ENCODE measurements at places on chromosomes 4 and X.

GRCh38 chr4:17168571-17168970 is 270.1 kb upstream of the LDB2 start:
- DNase-seq, result peak; percentile 49

GRCh38 chr4:56128213-56128612 is 179.5 kb downstream of the CEP135 start:
- DNase-seq, result peak; percentile 89

DNA sequence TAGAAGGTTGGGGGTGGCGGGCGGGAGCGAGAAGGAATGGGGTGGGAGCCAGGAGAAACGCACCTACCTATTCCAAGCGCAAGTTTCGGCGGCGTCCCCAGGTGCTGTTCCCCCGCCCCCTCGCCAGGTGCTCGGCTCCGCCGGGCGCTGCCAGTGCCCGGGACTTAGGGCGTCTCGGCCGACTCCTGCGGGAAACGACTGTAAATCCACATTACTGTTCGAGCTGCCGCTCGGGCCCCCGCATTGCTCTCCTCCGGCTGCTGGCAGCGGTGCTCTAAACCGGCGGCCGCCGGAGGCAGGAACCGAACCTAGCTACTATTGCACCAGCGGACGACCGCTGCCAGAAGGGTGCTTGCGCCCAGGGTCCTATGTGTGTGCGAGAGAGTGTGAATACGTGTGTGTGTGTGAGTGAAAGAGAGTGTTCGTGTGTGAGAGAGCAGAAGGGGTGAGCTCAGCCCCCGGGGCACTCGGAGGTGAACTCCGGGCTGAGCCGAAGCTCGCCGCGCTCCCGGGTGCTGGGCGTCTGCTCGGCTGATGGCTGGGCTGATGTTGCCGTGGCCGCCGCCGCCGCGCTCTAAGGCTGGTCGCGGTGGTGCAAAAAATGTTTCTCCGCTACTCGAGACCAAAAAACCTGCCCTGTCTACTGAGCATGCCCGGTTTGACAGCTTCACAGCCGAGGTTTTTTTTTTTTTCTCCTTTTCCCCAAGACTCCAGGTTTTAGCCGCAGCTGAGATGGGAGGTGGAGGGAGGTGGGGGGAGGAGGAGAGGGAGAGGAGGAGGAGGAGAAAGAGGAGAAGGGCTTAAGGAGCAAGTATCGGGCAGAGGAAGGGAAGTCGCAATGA is 115.7 kb upstream of the TEX13C start:
- DNase-seq, result no peak

DNA sequence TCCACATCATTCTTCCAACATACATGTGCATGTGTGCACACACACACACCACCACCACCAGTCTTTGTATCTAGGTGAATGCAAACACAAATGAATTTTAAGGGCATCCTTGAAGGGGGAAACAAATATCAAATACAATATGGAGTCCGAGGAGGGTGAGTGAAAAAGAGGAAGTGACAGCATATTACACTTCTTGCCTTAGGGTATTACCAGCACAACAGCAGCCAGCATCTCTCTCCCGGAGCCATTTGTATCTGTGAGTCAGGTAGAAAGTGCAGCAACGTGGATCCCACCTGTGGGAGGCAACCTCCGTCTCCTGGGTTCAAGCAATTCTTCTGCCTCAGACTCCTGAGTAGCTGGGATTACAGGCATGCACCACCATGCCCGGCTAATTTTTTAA is 483.2 kb downstream of the SMARCA1 start:
- no peak for DNase-seq

DNA sequence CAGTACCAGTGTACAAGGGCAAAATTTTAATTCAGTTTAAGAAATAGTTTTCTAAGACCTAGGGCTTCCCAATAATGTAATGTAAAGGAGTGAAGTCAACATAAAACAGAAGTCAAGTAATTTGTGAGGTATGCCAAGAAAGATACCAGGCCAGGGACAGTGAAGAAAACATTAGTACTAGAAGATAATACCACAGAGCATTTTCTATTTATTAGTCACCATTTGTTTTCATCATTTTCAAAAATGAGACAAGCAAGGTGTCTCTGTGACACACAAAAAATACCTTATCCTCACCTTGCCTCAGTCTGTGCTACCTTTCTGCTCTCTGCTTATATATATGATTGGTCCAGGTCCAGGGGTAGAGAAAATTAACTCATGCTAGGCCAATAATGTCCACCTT is 46.8 kb downstream of the VEGFC start:
- DNase-seq, result no peak

DNA sequence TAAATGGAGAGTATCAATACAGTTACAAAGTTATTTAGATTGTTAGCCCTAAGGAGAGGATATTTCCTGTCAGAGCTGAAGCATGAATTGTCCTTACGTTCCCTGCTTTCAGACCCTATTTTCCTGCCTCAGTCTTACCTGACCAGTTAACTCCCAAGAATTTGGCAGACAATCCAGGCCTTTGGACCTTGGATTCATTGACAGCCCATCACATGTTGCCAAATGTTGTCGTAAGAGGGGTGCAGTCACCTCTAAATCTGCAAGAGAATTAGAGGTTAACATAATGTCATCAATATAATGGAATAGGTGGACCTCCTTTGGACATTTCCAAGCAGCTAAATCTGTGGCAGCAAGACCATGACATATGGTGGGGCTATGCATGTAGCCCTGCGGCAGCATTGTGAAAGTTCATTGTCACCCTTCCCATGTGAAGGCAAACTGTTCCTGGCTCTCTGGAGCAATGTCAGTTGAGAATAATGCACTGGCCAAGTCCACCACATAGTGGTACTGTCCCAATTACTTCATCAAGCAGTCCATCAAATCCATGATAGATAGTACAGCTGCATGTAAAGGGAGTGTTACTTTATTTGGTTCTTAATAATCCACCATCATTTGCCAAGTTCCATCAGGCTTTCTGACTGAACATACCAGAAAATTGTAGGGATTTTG is 1137.0 kb upstream of the POU3F4 start:
- DNase-seq, result no peak

GRCh38 chr4:23855912-23856605 is 33.8 kb downstream of the PPARGC1A start:
- DNase-seq, result no peak

DNA sequence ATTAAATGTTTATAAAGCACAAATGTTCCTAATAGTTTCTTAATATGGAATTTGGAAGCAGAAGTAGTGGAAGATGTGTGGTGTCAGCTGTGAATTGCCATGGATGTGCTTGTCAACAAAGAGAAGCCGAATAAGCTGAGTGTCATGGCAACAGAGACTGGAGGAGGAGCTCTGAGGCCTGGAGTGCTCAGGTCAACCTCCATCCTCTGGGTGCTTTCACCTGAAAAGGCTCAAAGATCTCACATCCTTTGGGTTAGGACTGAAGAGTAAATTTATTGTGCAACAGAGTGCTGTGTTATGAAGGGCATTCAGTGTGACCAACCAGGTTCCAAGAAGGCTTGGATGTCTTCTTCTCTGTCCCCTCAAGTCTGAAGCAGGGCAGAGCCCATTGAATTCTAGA is 18.7 kb downstream of the SGMS2 start:
- no peak for DNase-seq

DNA sequence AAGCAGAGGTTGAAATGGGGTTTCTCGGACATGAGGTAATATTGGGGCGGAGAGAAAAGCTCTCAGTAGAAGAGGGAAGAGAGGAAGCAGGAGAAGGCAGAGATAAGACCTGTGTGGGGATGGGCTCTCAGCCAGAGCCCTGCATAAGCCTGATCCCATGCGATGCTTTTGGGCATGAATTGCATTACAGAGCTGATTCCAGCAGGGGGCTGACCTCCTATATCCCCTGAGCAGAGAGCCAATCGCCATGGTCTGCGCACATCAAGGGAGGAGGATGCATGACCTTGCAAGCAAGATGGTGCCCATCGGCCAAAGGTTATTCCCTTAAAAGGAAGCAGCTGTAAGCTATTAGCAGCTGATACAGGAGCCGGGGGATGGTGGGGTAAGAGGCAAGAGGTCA is 7.6 kb downstream of the ANOS1 start:
- no peak for DNase-seq

DNA sequence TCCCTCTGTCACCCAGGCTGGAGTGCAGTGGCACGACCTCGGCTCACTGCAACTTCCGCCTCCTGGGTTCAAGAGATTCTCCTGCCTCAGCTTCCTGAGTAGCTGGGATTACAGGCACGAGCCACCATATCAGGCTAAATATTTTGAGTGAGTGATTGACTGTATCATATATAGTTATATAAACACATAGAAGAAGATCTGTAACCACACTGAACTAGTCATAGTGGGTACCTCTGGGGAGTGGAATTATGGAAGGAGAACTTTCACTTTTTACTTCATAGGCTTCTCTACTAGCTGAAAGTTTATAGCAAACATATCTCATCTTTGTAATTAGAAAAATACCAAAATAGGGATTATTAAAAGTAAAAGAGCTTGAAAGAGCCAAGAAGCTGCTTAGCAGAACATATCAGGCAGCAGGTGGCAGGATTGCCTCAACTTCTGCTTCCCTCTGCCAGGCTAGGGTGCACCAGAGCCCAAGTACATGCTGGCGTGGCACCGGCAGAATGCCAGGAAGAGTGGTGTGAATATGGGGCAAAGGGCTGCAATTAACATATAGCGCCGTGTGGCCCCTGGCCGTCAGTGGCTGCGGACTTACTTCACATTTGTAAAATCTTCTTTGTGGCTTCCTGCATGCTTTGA is 39.5 kb upstream of the CD40LG start:
- peak; percentile 11 for DNase-seq

DNA sequence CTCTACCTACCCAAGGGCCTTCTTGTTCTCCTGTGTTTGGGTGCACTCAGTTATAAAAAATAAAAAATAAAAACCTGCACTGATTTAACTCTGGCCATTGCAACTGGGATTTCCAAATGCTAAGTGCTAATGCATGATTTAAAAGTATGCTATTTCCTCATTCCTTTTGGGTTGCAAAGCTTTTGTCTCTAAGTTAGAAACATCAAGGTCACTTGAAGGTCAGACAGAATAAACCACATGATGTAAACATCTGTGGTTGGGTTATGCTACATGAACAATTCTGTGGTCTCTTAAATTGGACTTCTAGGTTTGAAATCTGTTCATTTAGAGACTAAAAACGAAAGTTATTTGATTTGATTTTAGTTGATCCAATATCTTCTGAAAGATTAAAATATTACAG is 1547.4 kb upstream of the TENM3 start:
- no peak for DNase-seq

DNA sequence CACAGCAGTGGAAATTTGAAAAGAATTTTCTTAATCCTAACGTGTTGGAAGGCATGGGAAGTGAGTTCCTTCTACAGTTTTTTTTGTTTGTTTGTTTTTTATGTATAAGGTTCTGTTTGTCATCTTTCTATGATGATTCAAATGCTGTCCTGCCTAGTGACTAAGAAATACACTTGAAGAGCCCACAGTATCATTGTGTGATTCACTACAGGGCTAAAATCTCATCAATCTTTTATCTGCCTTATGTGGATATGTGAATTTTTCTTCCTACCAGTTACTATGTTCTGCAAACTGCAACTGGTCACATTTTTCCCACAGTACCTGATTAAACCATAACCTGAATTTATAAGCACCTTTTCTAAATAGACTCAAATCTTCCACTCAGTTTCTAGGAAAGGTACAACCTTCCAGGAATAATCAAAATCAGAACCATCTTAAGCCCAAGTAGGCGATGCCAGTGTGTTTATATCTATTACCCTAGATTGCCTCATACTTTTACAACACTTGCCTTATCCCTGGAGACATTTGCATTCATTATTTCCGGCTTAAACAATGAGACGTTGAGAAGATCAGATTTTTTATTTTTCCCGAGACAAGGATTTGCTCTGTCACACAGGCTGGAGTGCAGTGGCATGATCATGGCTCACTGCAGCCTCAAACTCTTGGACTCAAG is 214.6 kb upstream of the GALNT7 start:
- DNase-seq, result no peak

DNA sequence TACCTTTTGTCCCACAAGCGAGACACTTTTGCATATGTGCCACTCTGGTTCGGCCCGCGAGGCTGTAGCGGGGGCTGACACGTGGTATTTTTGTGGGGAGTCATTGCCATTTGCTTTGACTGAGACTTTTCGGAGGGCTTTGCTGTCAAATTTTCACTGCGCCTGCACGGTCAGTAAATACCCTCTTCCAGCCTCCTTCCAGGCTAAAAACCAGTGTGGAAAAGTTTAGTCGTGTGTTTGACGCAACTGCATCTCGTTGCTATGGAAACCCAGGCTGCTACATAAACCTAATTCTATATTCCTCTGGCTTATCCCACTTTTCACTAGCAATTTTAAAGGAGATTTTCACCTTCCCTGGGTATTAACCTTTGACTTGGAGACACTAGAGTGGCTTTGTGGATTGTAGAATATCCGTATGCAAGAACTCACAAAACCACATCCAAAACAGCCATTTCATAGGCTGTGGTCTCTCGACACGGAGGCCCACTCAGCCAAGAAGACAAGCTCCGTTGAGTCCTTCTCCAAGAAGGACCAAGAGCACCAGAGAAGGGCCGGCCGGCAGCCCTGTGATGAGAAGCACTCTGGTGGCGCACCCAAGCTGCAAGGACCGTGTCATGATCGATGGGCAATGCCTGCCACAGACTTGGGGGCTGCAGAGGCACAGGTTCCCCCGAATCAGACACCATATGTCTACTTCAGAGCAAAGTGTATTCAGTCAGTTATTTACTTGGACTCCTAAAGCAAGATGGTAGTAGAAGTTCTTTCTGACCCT is 38.4 kb upstream of the ENPP6 start:
- DNase-seq, result no peak

- DNase-seq, result no peak
Observed at GRCh38 chrX:111511477-111511876, at the start of gene SERTM2. SERTM2 (plus strand) TSS chrX:111511645; CDS start chrX:111518858, 7,213 bp downstream.

DNA sequence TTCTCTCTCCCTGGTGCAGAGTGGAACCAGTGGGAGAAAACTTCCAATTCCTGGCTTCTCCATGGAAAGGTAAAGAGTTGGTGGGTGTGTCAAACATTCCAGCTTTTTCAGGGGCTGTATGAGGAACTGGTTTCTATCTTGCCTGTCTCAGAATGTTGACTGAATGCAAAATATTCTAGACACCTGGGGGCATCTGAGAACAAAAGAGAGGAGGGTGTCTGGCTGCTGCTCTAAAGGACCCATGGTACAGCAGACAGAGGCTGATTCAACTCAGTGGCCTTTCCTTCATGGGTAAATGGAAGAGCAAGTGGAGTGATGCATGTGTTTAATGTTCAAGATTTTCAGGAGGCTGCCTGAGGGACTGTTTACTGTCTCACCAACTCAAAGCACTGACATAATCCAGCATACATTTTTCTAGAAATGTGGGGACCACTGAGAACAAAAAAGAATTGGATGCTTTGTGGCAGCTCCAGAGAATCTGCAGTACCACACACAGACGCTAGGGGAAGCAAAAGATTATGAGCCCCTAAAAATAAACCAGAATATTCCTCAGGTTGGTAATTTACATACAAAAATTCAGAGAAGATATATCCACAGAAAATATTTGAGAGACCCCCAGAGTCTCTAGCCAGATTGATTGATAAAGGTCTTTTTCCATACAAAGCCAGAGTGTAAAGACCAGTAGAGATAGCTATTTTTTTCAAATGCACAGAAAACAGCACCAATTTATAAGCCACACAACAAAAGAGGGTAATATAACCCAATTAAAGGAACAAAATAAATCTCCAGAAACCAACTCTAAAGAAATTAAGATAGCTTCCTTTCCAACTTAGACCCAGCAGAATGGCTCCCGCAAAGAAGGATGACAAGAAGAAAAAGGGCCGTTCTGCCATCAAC is 48.0 kb upstream of the STARD8 start:
- DNase-seq, result peak; percentile 10

- no peak for DNase-seq
Observed at GRCh38 chrX:155767876-155768769, 113.0 kb upstream of the VAMP7 start.

- DNase-seq, result no peak
Observed at GRCh38 chr4:68592673-68593072, 16.6 kb upstream of the UGT2B17 start.

GRCh38 chr4:79300280-79300679 is 25.6 kb downstream of the NAA11 start:
- no peak for DNase-seq

Measured in kidney capillary endothelial cell (primary cell).